ENCODE measurements at places on chromosomes 7 and 10. TPM values are rescaled to one million over a fixed set of nuclear protein-coding genes. Genes with fewer than 3 reads are reported as not detected.

- H3K4me1 ChIP-seq, result peaks cover 51% of the 10 kb centered on the region
- H3K27ac ChIP-seq, result peak within 1 kb of the TSS; percentile 96
- H3K4me3 ChIP-seq, result peak within 1 kb of the TSS; percentile 91
- H3K36me3 ChIP-seq, result peaks cover 27% of the 10 kb centered on the region
These were observed at the start of gene GSTO1 for GRCh38 chr10:104254493-104255310. Gene GSTO1, plus strand, starts transcription at chr10:104254892. Its CDS starts 37 bp downstream, at chr10:104254929.

DNA sequence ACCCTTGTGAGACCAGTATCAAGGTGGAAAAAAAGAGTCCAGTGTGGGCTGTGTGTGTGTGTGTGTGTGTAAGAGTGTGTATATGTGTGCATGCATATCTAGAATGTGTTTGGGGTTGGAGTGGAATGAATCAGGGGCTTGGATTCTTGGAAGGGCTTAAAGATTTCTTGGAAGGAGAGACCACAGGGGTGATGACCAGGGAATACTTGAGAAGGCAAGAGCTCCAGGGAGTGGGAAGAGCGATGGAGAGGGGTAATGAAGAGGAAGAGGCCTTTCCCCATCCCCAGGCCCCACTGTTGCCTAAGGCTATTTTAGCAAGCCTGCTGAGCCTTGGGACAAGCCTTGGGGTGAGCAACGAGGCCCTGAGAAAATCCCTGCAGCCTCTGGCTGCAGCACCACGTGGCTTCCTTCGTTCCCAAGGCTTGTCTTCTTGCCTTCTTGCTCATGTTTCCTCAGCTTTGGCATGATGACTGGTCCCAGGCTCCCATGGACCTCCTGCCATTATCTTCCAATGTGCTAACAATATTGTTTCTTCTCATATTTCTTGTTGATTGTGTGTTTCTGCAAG lies 663.4 kb downstream of the INHBA start:
- no peak overlapping the region for H3K27ac ChIP-seq
- no peaks in the 10 kb centered on the region for H3K27me3 ChIP-seq
- H3K4me3 ChIP-seq, result no peak overlapping the region
- no peaks in the 10 kb centered on the region for H3K4me1 ChIP-seq
- no peaks in the 10 kb centered on the region for H3K36me3 ChIP-seq
- DNase-seq, result no peak

DNA sequence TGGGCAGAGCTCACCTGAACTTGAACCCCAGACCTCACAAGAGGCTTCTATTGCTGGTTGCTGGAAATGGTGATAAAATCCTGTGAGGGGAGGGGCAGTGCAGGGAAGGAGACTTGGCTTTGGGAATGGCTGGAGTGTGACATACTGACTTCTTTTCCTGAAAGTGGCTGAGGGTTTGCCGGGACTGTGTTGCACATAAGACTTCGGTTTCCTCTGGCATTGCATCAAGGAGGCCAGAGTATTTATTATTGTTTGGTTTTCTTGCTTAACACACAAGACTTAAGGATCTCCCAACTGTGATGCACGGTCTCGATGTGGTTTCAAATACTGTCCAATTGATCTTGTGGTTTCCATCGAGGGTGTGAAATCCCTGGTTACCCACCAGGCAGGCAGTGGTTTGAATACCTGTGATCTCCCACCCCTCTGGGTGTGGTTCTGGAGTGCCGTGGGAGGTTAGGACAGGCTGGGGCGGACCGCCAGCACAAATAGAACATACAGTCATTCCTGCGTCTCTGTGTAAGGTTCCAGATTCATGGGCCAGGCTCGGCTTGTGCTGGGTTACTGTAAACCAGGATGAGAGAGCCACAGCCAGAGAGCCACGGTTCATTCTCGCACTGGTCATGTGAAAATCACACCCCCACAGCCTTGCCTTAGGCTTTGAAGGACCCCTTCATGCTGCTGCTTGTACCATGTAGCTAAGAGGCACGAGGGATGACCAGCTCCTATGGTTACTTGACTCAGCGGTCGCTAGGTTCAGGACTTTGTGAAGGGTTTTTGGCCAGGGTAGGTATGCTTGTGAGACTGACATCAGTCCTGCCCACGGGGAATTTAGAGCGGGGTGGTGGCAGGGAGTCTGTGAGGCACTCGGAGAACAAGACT lies 39.2 kb downstream of the WBP1L start:
- peaks cover 93% of the 10 kb centered on the region for H3K4me1 ChIP-seq
- peak overlapping the region; percentile 21 for H3K4me3 ChIP-seq
- H3K36me3 ChIP-seq, result no peaks in the 10 kb centered on the region
- H3K27me3 ChIP-seq, result no peaks in the 10 kb centered on the region

- H3K4me1 ChIP-seq, result no peaks in the 10 kb centered on the region
- no peak overlapping the region for H3K4me3 ChIP-seq
- no peaks in the 10 kb centered on the region for H3K36me3 ChIP-seq
- no peak for DNase-seq
- H3K27me3 ChIP-seq, result no peaks in the 10 kb centered on the region
- no peak overlapping the region for H3K27ac ChIP-seq
These were observed 169.9 kb downstream of the KCND2 start for GRCh38 chr7:120442838-120443237.

- H3K27me3 ChIP-seq, result no peaks in the 10 kb centered on the region
- peaks cover 56% of the 10 kb centered on the region for H3K4me1 ChIP-seq
These were observed 69.7 kb upstream of the AQP1 start for GRCh38 chr7:30841801-30842541.

DNA sequence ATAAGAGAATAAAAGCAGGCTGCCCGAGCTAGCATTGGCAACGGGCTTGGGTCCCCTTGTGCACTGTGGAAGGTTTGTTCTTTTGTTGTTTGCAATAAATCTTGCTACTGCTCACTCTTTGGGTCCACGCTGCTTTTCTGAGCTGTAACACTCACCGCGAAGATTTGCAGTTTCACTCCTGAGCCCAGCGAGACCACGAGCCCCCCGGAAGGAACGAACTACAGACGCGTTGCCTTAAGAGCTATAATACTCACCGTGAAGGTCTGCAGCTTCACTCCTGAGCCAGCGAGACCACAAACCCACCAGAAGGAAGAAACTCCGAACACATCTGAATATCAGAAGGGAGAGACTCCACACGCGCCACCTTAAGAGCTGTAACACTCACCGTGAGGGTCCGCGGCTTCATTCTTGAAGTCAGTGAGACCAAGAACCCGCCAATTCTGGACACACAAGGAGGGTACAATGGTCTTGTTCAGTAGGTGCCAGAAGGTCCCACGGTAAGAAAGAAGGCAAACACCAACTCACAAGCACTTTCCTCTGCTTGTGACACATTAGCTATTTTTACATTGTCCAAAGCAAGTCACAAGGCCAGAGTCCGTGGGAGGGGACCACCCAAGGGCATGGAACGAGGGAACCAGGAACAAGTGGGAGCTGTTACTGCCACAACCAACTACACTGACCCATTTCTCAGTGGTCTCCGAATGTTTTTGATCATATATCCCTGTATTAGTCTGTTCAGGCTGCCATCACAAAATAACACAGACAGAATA lies 29.2 kb upstream of the CACUL1 start:
- no peak overlapping the region for H3K4me3 ChIP-seq
- no peaks in the 10 kb centered on the region for H3K4me1 ChIP-seq
- DNase-seq, result no peak
- H3K36me3 ChIP-seq, result no peaks in the 10 kb centered on the region

DNA sequence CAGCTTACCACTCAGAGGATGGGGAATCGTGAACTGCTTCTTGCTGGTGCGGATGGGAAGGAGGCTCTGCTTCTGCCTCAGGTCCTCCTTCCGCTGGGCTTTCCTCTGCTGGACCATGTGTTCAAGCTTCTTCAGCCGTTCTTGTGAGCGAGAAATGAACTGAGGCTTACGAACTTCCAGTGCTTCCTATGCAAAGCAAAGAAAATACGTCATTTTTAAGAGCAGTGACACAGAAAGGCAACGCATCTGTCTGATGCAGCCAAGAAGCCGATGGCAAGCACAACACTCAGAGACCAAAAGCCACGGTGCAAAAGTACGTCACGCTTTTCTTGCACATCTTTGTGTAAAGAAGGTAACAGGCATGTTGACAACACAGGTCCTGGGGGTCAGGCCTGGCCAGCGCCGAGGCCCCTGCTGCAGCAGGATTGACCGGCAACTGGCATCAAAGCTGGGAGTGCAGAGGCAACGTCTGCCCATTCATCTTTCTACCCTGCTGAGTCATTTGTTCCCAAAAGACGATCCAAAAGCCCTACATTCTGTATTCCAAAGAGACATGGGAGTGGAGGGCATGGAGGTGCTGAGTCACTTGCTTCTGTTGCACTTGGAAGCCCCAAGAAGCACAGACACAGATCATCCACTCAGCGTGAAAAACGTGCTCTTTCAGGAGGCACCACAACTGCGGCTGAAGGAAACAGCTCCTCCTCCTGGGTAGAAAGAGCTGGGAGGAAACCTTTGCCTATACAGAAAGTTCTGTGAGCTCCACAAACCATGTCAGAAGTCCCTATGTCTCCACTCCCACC lies 71.0 kb upstream of the ADAM12 start:
- peaks cover 30% of the 10 kb centered on the region for H3K27me3 ChIP-seq
- H3K27ac ChIP-seq, result no peak overlapping the region

DNA sequence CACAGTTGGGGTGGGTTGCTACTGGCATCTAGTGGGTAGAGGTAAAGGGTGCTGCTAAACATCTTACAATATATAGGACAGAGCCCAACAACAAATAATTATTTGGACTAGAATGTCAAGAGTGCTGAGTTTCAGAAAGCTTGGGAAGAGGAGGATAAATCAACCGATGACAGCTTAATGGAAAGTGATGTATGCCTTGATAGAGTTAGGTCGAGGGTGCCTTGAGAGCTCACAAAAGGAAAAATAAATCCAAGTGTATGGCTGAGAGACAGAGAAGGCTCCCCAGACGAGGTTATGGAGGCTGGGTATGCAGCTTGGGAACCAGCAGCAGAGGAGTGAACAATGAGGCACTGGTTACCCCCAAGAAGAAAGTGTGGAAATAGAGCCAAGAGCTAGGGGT lies 211.1 kb downstream of the HDAC9 start:
- H3K4me3 ChIP-seq, result no peak overlapping the region
- H3K4me1 ChIP-seq, result no peaks in the 10 kb centered on the region
- DNase-seq, result no peak
- H3K27ac ChIP-seq, result no peak overlapping the region

DNA sequence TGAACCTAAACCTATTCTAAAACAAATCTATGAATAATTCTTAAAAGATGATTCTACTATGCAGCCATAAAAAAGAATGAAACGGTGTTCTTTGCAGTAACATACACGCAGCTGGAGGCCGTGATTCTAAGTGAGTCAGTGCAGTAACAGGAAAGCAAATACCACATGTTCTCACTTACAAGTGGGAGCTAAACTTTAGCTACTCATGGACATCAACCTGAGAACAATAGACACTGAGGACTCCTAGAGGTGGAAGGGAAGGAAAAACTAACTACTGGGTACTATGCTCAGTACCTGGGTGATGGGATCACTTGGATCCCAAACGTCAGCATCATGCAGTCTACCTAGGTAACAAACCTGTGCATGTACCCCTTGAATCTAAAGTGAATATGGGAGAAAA lies 575.0 kb upstream of the MGMT start:
- H3K4me3 ChIP-seq, result no peak overlapping the region
- no peak overlapping the region for H3K27ac ChIP-seq
- H3K27me3 ChIP-seq, result no peaks in the 10 kb centered on the region
- no peaks in the 10 kb centered on the region for H3K36me3 ChIP-seq

DNA sequence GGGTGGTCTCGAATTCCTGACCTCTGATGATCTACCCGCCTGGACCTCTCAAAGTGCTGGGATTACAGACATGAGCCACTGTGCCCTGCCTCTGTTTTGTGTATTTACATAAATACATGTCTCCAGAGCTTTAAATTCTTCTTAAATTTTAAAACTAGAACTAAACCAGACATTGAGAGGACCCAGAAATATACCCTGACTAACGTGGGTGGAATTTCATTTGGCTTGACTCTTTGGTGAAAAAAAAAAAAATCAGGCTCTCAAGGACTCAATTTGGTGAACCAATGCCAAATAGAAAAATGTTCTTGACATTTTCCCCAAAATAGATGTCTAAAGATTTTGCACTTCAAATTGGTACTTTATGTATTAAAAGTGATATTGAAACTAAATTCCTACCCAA lies 16.6 kb upstream of the FAS start:
- H3K4me1 ChIP-seq, result peaks cover 20% of the 10 kb centered on the region
- no peak overlapping the region for H3K27ac ChIP-seq
- no peak overlapping the region for H3K4me3 ChIP-seq
- H3K27me3 ChIP-seq, result no peaks in the 10 kb centered on the region

DNA sequence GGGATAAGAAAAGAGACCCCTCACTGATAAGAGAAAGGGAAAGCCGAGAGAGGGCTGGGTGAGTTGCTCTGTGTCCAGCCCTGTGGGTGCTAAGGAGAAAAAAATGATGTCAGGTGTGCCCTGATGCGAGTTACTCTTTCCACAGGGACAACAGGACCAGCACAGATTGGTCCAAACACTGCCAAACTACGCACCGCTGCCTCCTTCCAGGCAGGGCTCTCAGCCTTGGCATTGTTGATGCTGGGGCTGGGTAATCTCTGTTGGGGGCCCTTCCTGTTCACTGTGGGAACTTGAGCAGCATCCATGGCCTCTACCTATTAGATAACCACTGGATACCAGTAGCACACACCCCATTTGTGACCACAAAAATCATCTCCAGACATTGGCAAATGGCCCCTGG lies 10.3 kb upstream of the ATP6V0E2 start:
- DNase-seq, result no peak
- no peak overlapping the region for H3K4me3 ChIP-seq
- H3K27ac ChIP-seq, result no peak overlapping the region
- peaks cover 24% of the 10 kb centered on the region for H3K36me3 ChIP-seq
- H3K4me1 ChIP-seq, result no peaks in the 10 kb centered on the region

GRCh38 chr10:89114846-89115625 lies 92.1 kb downstream of the CH25H start:
- H3K4me3 ChIP-seq, result no peak overlapping the region
- no peaks in the 10 kb centered on the region for H3K36me3 ChIP-seq
- no peak overlapping the region for H3K27ac ChIP-seq
- H3K4me1 ChIP-seq, result no peaks in the 10 kb centered on the region

- H3K4me1 ChIP-seq, result no peaks in the 10 kb centered on the region
- peak; percentile 29 for DNase-seq
- H3K36me3 ChIP-seq, result no peaks in the 10 kb centered on the region
- peaks cover 14% of the 10 kb centered on the region for H3K27me3 ChIP-seq
- H3K27ac ChIP-seq, result no peak within 1 kb of the TSS
These were observed at the start of gene MRC1 for GRCh38 chr10:17808971-17809841. Gene MRC1, plus strand, starts transcription at chr10:17809348. Its CDS starts 118 bp downstream, at chr10:17809466.

GRCh38 chr7:105245398-105246114 lies 143.2 kb downstream of the SRPK2 start:
- H3K27me3 ChIP-seq, result no peaks in the 10 kb centered on the region
- H3K36me3 ChIP-seq, result no peaks in the 10 kb centered on the region
- H3K4me3 ChIP-seq, result no peak overlapping the region
- no peak for DNase-seq
- H3K4me1 ChIP-seq, result peaks cover 16% of the 10 kb centered on the region

GRCh38 chr10:101233863-101234262 lies 4.6 kb upstream of the LBX1 start:
- no peaks in the 10 kb centered on the region for H3K36me3 ChIP-seq
- peaks cover 35% of the 10 kb centered on the region for H3K4me1 ChIP-seq
- H3K4me3 ChIP-seq, result no peak overlapping the region
- DNase-seq, result no peak

GRCh38 chr10:130012129-130012528 lies 48.1 kb upstream of the EBF3 start:
- no peaks in the 10 kb centered on the region for H3K36me3 ChIP-seq
- H3K4me1 ChIP-seq, result no peaks in the 10 kb centered on the region
- H3K27me3 ChIP-seq, result peaks cover 7% of the 10 kb centered on the region
- H3K27ac ChIP-seq, result no peak overlapping the region

Gene ADAMTS14
- total RNA-seq, result 0.08 TPM

Gene CWF19L1
- total RNA-seq, result 13.2 TPM

Gene PNLIP
- 1.7 TPM for total RNA-seq

Gene ARHGEF35
- 1.5 TPM for total RNA-seq

Gene SFRP5
- total RNA-seq, result not detected

Gene SLC29A4
- 2.5 TPM for total RNA-seq

Gene BTBD16
- not detected for total RNA-seq

Gene PARD3
- 40.4 TPM for total RNA-seq

Gene PNLIPRP1
- not detected for total RNA-seq
